A549 treated with CORT108297 at 1 μM for 4 hours (cell line): ENCODE measurements at places on chromosomes 6 and 20. TPM values are rescaled to one million over a fixed set of nuclear protein-coding genes. Genes with fewer than 3 reads are reported as not detected.

The PARD6B gene
- total RNA-seq: 2.4 to 3.6 TPM (median 2.8 TPM) in 5 replicates

The TP53TG5 gene
- not detected in 5 replicates for total RNA-seq

The ASIP gene
- total RNA-seq: not detected in 5 replicates

The OPRL1 gene
- total RNA-seq: 0.52 to 0.80 TPM (median 0.54 TPM) in 5 replicates

The BMP6 gene
- total RNA-seq: 13.6 to 21.2 TPM (median 19.1 TPM) in 5 replicates
